ENCODE measurements at places on chromosomes 3 and 15. TPM values are rescaled to one million over a fixed set of nuclear protein-coding genes. Genes with fewer than 3 reads are reported as not detected.

DISP2 gene
- total RNA-seq: 18.0 TPM

DAPK2 gene
- total RNA-seq: 3.7 TPM

FBXW12 gene
- 1.8 TPM for total RNA-seq

ZIC1 gene
- 136 TPM for total RNA-seq

FILIP1L gene
- total RNA-seq: 3.5 TPM

MAP3K13 gene
- total RNA-seq: 46.4 TPM

ITIH1 gene
- not detected for total RNA-seq

HIGD2B gene
- total RNA-seq: not detected

FGF12 gene
- total RNA-seq: 118 TPM
